ENCODE measurements at places on chromosomes 11 and 22. TPM values are rescaled to one million over a fixed set of nuclear protein-coding genes. Genes with fewer than 3 reads are reported as not detected.

DNA sequence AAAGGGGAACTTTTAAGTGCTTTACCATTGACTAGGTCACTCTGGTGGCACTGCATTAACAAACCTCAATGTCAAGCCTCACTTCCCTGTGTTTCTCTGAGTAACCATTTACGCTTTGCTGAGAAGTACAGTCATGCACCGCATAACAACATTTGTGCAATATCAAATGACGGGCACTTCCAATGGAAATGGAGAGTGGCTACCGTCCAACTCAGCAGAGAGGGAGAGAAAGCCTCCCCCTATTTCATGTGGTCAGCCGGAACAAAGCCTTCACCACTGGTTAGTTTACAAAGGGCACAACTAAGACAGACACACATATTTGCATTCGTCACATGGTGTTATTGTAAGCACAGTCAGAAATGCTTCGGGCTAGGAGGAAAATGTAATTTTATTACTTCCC is 117.3 kb downstream of the RASSF10 start:
- DNase-seq, result no peak

GRCh38 chr11:17890325-17890724 is 122.5 kb downstream of the SERGEF start:
- DNase-seq, result no peak

DNA sequence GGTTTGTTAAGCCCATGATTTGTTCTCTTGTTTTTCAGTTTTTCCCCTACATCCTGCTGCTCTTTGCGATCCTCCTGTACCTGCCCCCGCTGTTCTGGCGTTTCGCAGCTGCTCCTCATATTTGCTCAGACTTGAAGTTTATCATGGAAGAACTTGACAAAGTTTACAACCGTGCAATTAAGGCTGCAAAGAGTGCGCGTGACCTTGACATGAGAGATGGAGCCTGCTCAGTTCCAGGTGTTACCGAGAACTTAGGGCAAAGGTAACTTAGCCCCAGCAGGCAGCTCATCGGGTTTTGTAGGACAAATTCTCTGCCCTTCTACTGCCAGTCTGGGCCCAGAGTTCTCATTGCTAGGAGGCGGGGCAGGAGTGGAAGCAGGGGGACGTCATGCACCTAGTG is 49.7 kb downstream of the PANX1 start:
- DNase-seq, result no peak

- peak; percentile 91 for DNase-seq
Observed at GRCh38 chr22:50190941-50191741, 5.4 kb downstream of the TRABD start.

- peak; percentile 81 for DNase-seq
Observed at GRCh38 chr11:48017105-48017830, 36.9 kb downstream of the PTPRJ start.

DNA sequence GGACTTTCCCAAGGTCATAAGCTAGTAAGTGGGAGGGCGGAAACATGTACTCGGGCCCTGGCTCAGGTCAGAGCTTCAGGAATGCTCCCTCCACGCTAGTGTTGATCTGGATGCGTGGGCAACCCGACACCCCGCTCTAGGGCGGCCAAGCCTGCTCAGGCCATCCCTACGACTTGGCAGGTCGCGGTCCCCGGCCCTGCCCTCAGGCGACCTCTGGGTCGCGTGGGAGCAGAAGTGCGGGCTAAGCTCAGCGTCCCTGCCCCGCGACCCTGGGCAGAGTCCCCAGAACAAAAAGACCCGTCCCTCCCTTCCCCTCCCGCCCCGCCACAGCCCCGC is 781 bp upstream of the TEF start:
- no peak for DNase-seq

- no peak for DNase-seq
Observed at GRCh38 chr11:114440121-114440860, 1.0 kb downstream of the REXO2 start.

GRCh38 chr22:20395907-20396287 is 1.9 kb downstream of the ZNF74 start:
- no peak for DNase-seq

GRCh38 chr22:35479359-35479758 is 61.3 kb upstream of the RASD2 start:
- DNase-seq, result no peak

GRCh38 chr11:12674936-12675696 is 895 bp downstream of the TEAD1 start:
- no peak for DNase-seq

DNA sequence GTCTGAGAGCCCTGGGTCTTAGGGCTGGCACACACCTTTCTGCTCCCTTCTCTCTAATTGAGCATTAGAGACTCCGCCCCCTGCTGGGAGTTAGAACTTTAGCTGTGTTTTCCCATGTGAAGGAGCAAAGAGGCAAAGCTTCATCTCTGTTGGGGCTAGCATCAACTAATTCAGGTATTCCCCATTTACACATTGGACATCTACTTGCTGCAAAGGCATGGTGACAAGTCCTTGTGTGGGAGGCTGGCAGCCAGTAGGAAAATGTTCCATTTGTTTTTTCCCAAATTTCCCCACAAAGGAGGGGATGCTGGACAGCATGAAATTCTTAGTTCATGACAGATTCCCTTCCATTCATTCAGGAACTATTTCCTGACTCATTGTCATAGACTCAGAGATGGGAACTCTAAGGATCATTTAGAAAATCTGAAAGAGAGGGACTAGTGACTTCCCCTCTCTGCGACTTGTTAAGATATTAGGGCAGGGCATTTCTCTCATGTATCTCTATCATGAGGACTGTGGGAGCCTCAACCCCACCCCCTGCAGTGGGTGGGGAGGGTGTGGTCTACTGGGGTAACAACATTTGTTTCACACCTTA is 3.6 kb downstream of the CD44 start:
- peak; percentile 78 for DNase-seq

DNA sequence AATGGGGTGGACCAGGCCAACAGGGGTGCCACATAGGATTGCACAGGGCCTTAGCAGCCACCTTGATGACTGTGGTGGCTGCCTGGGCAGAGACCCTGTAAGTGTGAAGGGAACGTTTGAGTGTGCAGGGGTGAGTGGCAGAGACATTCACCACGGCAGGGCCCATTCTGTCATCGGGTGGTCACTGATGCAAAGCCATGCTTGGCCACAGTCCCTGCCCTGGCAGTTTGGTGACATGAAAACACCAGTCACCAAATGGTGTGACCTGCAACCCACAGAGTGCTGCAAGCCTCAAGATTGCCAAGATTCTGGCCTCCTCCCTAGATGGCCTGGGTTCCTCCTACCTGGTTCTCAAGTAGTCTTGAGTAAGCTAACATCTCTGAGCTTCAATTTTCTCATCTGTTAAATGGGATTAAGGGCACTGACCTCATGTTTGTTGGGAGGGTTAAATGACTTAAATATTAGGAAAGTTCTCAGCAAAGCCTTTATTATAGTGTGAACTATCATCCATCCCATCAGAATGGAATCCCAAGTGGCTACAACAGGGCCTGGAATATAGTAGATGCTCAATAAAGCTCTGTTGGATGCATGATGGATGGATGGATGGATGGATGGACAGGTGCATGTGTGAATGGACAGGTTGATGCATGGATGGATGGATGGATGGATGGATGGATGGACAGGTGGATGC is 53.0 kb downstream of the MACROD1 start:
- no peak for DNase-seq

GRCh38 chr11:1592628-1593027 is 5.5 kb downstream of the KRTAP5-2 start:
- no peak for DNase-seq

GRCh38 chr11:125948278-125949051 is 2.6 kb downstream of the VSIG10L2 start:
- DNase-seq, result no peak

GRCh38 chr11:69915151-69915500 is 95.9 kb upstream of the FGF3 start:
- no peak for DNase-seq

- DNase-seq, result no peak
Observed at GRCh38 chr11:88115828-88116755, 59.2 kb downstream of the RAB38 start.

GRCh38 chr11:121122328-121122727 is 21.3 kb downstream of the TECTA start:
- no peak for DNase-seq

GRCh38 chr11:2248242-2248641 is 22.1 kb downstream of the ASCL2 start:
- DNase-seq, result no peak

DNA sequence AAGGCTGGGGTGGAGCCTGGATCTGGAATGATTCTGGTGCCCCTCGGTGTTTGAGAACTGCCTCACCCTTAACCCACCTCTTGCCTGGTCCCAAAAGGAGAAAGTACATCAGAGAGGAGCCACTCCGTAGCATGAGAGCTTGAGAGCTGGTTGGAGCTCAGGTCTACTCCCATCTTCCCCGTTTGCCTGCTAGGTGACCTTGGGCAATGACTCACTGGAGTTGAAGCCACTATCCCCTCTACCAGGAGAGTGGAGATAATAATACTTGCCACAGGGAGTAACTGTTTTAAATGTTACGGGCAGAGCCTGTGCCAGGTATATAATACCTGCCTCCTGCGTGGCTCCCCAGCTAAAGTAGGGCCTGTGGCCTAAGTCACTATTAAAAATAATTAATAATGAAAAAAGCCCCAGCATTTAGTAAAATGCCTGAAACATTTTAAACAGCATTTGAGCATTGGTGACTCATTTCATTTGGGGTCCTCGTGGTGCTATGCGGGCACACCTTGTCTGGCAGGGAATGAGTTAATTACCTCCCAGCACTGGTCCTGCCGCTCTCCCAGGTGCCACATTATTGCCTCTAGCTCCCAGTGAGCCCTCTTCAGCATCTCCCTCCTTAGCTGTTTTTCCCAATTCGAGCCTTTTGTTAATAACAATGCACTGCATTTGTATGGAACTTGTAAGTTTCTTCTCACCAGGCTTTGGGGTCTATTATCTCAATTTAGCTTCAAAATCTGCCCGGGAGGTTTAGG is 22.5 kb downstream of the CYTH4 start:
- DNase-seq, result no peak

- DNase-seq, result no peak
Observed at GRCh38 chr11:65789230-65790103, 2.6 kb downstream of the OVOL1 start.

Gene SLC1A2
- total RNA-seq, result not detected

Gene C11orf52
- total RNA-seq, result not detected

Gene SCARF2
- 2.6 TPM for total RNA-seq

Gene CAVIN3
- not detected for total RNA-seq

Gene CSF2RB
- 0.17 TPM for total RNA-seq

Gene RFPL3
- total RNA-seq, result not detected

All from CD8-positive, alpha-beta T cell (primary cell).